ENCODE measurements at places on chromosomes 4 and X.
A peak's percentile ranks its signal among the peaks of the same experiment; 100 is the strongest.

GRCh38 chr4:83658806-83659205 lies 122.9 kb downstream of the GPAT3 start:
- DNase-seq = no peak

DNA sequence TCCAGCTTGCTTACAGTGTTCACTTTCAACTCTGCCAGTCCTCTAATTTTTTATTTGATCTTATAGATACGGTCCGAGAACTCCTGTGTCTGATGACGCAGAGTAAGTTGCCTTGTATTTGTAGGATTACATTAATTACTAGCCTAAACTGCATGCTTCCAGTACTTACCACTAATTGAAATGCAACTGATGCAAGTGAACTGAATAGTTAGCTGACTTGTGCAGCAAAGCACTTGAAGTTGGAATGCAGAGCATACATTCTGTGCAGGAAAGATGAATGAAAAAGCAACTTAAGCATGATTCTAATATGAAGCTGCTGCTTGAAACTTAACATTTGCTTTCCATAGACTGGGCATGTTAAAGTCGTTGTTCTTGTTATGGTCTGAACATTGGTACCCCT lies 100.9 kb downstream of the LIMCH1 start:
- no peak for DNase-seq

DNA sequence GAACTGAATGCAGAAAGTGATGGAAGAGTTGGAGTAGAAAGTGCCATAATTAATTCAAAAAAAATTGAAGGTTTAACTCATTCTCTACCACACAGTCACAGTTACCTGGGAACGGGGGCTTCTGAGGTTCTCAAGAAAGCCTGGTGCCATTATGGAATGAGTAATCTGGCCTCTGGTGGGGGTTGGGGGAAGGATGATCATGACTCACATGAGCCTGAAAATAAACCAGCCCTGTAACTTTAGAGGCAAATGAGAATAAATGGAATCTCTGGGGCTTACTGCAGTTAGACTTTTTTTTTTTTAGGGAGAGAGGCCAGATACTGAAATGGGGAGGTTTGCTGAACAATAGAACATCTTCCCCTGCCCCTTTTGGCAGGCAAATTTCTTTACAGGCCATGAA lies 55.3 kb downstream of the SOD3 start:
- no peak for DNase-seq

- DNase-seq = no peak
Observed at GRCh38 chr4:79281566-79282359, 44.1 kb downstream of the NAA11 start.

DNA sequence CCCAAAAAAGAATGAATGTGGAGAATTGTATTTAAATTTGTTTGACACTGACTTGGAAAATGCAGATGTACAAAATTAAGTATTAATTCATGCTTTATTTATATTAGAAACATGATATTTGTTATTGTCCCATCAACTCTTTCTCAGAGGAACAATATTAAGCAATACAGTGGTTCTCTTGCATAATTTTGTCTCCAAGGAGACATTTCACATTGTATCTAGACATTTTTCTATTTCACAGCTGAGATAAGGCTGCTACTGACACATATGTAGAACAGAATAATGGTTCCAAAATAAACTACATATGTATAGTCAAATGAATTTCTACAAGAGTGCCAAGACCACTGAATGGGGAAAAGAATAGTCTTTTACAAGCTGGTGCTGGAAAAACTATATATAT lies 427.9 kb upstream of the SPANXN1 start:
- no peak for DNase-seq

DNA sequence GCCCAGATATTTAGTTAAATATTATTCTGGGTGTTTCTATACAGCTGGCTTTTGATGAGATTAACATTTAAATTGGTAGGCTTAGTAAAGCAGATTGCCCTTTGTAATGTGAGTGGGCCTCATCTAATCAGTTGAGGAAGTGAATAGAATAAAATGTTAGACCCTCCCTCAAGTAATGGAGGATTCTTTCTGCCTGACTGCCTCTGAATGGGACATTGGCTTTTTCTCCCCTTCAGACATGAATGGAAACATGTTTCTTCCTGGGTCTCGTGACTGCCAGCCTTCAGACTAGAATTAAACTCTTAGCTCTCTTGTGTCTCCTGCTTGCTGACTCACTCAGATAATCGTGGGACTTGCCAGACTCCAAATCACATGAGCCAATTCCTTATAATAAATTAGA lies 266.7 kb downstream of the INPP4B start:
- no peak for DNase-seq

- no peak for DNase-seq
Observed at GRCh38 chr4:83728191-83728590, 192.3 kb downstream of the GPAT3 start.

GRCh38 chrX:29872831-29873230 lies 342.5 kb upstream of the MAGEB2 start:
- no peak for DNase-seq

- no peak for DNase-seq
Observed at GRCh38 chr4:145735827-145736226, 55.9 kb downstream of the C4orf51 start.

- DNase-seq = no peak
Observed at GRCh38 chr4:17328141-17328815, 183.6 kb downstream of the QDPR start.

- DNase-seq = no peak
Observed at GRCh38 chr4:95606739-95607138, 58.0 kb upstream of the UNC5C start.

- DNase-seq = no peak
Observed at GRCh38 chr4:122658818-122659295, 38.0 kb upstream of the IL21 start.

DNA sequence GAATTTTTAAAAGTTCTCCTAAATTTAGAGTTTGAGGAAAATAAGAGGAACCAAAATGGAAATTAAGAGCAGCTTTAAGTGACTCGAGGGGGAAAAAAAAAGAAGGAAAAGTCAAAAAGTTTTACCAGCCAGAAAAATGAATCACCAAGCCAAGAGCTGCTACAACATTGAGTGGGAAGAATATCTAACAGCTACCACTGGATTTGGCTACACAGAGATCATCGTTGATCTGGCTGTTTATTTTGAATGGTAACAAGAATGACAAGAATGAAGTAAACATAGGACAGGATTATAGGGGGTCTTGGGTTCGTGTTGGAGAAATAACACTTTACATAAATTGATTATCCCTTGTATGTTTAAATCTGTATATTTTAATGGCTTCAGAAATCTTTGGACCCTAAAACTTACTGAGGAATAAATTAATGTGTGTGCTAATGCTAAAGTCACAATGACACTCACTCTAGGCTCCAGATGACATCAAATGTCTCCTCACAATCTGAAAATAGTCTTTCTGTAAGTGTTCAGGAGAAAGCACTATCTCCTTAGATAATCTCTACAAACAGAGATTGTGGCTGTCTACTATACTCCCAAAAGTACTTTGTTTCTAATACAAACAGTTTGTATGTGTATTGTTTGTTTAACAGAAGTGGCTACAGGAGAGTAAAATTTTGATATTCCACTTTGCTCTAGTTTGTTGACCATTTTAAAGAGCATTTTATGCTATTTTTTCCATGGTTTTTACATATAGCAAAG lies 3.1 kb upstream of the CSN3 start:
- no peak for DNase-seq

DNA sequence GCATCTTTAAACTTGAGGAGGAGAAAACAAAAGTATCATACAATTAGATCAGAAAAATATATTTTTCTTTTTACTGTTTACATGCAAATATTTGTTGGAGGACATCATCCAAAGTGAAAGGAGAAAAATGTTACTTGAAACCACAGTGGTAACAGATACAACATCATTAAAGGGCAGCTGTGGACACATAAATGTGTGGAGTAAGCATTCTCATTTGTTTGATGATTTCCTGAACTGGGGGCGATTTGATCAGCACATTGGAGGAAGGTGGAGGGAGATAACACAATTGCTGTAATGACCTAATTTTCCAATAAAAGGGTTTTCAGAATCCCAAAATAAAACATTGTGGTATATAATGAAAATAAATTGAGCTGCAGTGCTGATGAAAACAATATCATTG lies 314.5 kb upstream of the HS3ST1 start:
- no peak for DNase-seq

GRCh38 chrX:149003863-149004660 lies 501.0 kb downstream of the IDS start:
- no peak for DNase-seq

DNA sequence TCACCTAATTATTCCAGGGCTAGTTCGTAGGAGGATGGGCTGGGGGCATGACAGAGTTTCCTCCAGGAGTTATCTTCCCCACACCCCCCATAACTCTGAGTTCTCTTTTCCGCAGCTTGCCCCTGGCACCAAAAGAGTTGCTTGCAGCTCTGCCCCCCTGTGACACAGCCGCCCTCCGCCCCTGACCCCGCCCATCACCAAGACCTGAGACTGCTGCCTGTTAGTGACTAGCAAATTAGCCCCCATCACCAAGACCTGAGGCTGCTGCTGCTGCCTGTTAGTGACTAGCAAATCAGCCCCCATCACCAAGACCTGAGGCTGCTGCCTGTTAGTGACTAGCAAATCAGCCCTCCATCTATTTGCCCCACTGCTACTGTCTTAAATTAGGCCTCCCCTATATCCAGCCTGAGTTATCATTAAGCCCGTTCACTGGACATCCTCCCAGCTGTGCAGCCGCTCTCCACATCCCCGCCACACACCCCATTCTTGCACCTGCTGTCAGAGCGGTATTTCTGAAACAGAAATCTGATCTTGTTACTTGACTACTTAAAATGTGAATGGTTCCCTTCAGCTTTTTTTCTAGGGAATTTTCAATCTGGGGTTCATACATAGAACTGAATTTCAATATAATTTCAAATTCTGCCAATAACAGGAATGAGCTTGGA lies 1.5 kb upstream of the PAPSS1 start:
- peak; percentile 30 for DNase-seq

GRCh38 chrX:56281789-56282188 lies 49.6 kb downstream of the KLF8 start:
- no peak for DNase-seq

- no peak for DNase-seq
Observed at GRCh38 chr4:6896035-6896434, 13.6 kb upstream of the TBC1D14 start.

DNA sequence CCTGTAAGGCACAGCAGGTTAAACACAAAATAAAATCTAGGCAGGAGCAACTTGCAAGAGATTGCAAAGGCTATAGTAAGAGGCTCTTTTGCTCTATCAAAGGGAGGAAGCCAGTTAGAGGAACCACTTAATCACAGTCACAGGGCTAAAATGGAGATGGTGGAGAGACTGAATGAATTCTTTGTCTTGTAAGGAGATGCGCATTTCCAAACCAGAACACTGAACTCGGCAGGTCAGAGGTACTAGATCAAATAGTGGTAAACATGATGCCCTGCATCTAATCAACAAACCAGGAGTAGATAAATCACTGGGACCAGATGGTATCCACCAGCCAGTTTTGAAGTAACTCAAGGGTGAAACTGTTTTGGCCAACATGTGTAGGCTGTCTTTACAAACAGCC lies 55.8 kb downstream of the GPC4 start:
- DNase-seq = no peak

DNA sequence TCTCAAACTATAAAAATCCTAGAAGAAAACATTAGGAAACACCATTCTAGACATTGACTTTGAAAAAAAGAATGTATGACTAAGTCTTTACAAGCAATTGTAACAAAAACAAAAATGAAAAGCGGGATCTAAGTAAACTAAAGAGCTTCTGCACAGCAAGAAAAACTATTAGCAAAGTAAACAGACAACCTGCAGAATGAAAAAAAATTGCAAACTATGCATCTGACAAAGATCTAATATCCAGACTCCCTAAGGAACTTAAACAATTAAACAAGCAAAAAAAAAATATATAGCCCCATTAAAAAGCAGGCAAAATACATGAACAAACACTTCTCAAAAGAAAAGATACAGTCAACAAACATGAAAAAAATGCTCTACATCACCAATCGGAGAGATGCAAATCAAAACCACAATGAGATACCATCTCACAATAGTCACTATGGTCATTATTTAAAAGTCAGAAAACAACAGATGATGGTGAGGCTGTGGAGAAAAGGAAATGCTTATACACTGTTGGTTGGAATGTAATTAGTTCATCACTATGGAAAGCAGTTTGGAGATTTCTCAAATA lies 168.1 kb downstream of the EPHA5 start:
- no peak for DNase-seq

DNA sequence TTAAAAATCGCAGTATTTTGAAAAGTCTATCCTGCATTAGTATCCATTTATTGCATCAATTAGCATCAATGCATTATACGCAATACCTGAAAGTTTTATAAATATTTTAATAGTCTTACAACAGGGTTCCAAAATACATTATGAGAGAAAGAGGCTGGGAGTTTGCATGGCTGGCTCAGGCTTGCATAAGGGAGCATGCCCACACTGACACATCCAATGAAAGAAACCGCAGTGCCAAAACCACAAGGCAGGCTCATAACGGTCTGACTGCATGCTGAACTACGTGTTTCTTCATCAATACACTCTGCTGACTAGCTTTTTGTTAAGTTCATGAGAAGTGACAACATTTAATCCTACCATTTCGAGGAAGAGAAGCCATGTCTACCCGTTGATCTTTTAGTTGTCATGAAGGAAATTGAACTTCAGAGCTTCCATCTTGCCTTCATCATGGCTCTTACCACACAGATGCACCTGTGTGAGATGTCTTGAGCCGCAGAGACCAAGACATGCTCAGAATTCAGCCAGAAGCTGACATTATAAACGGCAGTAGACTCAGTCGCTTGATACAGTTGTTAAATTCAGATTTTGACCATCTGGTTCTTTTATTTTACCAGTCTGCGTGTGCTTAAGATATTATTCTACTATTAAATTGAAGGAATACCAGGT lies 168.8 kb upstream of the FRG1 start:
- no peak for DNase-seq

DNA sequence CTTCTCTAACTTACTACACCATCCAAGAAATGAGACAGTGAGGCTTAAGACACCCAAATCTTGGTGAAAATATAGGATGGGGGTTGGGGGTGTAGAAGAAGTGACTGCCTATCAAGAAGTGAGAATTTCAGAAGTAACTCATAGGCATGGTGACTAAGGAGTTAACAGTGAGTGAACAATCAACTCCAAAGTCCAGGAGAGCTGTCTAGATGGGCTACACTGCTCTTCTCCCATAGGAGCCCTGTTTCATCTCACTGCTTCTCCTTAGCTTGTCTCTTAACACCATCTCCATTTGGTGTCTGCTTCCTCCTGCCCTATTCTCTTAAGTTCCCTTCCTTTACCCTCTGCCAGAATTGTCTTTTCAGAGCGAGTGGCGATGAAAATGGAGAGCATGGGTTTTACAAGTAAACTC lies 22.7 kb downstream of the FABP2 start:
- DNase-seq = no peak

- DNase-seq = no peak
Observed at GRCh38 chr4:139208404-139208945, 31.5 kb upstream of the ELF2 start.

GRCh38 chr4:2810388-2810787 lies 17.5 kb downstream of the SH3BP2 start:
- DNase-seq = no peak

- peak; percentile 1 for DNase-seq
Observed at GRCh38 chr4:177441061-177441802, 1.0 kb downstream of the AGA start.

- DNase-seq = no peak
Observed at GRCh38 chr4:71456841-71457240, 118.0 kb downstream of the SLC4A4 start.

Data from activated T-cell treated with anti-CD3 and anti-CD28 coated beads for 24 hours (primary cell).